ENCODE measurements at places on chromosomes 7 and 10.

DNA sequence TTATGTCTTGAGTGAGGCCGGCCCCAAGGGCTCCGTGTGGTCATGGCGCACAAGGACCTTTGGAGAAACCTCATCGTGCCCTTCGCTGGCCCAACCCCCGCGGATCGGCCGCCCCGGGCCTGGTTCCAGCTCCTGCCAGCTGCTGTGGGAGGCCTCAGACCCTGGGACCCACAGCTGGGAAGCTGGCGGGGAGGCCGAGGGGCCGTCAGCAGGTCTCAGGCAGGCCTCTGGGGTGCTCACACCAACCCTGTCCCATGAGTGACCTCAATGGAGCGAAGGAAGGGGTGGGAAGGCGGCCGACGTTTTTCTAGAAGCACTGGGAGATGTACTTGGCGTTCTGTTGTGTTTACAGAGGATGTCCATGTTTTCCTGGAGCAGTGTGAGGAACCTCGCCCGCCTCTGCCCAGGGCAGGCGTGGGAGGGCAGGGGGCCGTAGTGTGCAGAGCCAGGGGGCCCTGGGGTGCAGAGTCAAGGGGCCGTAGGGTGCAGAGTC, 18.6 kb upstream of the ADGRA1 start:
- DNase-seq: no peak

DNA sequence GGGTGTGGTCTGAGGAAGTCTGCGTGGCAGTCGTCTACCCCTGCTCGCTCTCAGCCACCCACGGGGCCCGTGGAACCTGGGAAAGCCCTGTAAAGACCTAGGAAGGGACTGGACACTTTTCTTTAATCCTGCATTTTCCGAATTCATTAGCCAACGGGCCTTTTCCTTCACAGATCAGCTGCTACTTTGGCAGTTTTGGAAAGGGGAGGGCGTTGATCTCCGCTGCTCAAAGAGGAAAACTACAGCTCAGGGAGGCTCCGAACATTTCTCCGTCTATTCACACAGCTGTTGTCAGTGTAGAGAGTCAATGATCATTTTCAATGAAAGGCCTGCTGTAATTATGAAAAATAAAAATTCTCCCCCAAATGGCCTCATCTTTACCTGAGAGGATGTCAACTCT, 450.1 kb upstream of the MKI67 start:
- no peak for DNase-seq

DNA sequence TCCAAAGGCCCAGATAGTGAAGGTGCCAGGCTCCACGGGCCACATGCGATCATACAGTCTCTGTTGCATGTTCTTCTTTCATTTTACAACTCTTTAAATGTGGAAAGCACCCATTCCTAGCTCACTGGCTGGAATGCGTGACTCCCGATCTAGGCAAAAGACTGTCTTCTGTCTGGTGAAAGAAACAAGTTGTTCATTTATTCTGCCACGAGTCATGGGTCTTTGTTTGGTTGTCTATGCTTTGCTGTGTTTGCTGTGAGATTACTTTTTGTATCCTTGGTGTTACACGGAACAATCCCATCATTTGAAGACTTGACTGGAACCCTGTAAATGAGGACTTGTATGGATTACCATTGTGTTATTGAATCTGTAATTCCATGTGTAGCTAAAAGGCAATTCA, 41.9 kb downstream of the NPVF start:
- DNase-seq: no peak

- no peak for DNase-seq
Observed at GRCh38 chr7:134071355-134072331, 55.5 kb upstream of the LRGUK start.

GRCh38 chr10:12221323-12222298, 25.6 kb downstream of the CDC123 start:
- no peak for DNase-seq

- DNase-seq: no peak
Observed at GRCh38 chr7:115585015-115585718, 445.4 kb downstream of the TFEC start.

DNA sequence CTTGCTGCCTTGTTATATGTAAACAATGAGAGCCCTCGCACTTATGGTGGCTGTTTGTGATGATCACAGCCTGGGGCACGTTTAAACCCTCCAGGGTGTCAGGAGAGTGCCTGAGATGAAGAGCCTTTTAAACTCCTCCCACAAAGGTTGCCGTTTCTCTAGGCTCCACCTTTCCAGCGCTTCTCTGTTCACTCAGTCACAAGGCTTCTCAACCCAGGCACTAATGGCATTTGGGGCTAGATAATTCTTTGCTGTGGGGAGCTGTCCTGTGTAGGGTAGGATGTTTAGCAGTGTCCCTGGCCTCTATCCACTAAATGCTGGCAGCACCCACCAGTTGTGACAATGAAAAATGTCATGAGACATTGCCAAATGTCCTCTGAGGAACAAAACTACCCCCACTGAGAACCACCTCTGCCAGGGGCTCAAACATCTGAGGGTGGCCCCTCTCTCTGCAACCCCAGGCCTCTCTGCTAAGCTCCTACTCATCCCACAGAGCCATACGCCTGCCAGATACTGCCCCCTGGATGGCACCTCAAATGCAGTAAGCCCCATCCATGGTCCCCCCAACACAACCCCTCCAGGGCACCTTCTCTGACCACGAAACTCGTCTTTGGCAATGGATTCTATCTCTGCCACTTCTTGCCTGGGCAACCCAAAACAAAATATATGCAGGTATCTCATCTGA, 144.3 kb upstream of the ZMIZ1 start:
- DNase-seq: no peak

DNA sequence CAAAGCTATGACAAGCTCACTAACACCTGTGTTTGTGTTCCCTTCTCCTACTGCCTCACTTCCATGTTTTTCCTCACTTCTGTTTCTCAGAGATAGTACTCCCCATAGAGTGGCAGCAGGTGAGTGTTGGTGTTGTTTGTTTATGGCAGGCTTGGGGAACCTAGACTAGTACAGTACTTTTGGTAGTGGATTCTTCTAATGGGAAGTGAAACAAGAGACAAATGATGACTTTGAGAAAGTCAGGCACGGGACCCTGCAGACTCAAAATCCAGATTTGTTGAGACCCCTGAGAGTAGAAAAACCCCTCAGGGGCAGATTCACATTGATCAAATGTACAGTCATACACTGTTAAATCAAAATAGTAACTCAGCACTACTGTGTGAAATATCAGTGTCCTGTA, 6.4 kb upstream of the CFAP69 start:
- no peak for DNase-seq

- DNase-seq: no peak
Observed at GRCh38 chr7:86790383-86790782, 146.7 kb downstream of the GRM3 start.
